IPS DF 19.7 (cell line): ENCODE measurements at places on chromosomes 2 and 18.

GRCh38 chr2:150143087-150143536 lies 344.4 kb downstream of the RND3 start:
- no peak for DNase-seq

- no peak for DNase-seq
Measured at GRCh38 chr2:238701341-238702206, 146.3 kb upstream of the TWIST2 start.

DNA sequence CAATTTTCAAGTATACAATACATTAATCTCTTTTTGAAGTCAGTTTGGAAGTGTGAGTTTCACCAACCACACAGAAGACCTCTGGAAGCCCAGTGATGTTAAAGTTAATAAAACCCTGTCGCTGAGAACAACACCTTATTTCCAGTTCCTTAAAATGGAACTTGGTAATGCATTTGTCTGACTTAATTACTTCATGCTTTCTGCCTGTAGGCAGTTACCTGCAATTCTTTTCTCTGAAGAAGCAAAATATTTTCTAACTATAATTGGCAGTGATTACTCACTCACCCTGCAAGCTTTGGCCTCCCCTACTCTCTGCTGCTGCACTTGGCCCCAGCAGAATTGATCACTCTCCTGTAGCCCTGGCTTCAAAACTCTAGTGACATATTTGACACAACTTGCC lies 81.5 kb downstream of the TXNL1 start:
- DNase-seq, result no peak

GRCh38 chr2:50408936-50409335 lies 623.0 kb downstream of the NRXN1 start:
- no peak for DNase-seq

DNA sequence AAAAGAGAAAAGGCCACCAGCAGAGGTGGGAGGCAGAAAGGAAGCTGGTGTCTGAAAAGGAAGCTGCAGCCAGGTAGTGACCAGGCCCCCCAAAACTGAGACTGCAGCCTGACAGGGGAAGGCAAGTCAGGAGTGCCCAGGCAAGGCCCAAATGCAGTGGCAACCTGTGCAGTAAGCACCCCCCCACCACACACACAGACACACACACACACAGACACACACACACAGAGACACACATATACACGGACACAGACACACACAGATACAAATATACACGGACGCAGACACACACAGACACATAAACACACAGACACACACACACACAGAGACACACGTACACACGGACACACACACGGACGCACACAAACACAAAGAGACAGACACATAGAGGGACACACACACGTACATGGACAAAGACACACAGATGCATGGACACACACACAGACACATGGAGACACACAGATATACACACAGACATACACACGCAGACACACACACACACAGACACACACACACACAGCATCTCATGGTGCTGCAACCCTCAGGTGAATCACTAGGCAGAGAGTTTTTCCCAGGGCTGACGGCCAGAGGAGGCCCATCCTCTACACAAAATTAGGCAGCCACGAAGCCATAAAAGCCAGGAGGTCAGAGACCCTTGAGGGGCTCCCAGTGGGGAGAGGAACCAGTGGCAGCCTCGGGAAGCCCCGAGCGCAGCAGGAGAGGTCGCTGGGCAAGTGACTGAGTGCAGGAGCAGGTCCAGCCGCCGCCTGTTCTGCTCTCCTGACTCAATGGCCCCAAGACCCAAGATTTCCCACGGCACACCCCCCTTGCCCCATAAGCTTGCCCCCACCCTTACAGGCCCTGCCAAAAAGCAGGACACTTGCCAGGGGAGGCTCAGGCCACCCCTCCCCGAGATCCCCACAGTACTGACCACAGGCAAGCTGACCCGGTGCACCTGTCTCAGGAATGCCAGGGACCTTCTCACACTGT lies 6.3 kb downstream of the SDC1 start:
- no peak for DNase-seq

GRCh38 chr2:190062053-190062452 lies 476 bp downstream of the MSTN start:
- DNase-seq, result no peak

GRCh38 chr18:36744261-36744876 lies 84.4 kb downstream of the TPGS2 start:
- DNase-seq, result no peak

GRCh38 chr2:34909992-34910705 lies 1311.0 kb upstream of the FAM98A start:
- DNase-seq, result no peak

DNA sequence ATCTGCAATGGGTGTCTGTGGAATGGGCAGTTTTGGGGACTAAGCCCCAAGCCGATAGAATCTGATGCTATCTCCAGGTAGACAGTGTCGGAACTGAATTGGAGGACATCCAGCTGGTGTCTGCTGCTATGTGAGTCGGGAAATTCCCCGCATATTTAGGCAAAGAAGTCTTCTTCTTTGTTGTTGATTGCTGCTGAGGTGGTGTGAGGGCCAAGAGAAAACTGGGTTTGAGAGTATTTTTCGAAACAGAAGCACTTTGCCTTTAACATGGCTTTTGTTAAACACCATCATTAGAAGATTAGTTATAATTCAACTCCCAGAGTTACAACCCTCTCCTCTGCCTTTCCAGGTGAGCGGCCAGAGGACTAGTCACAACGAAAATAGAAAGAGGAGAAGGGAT lies 49.4 kb upstream of the ACTR3 start:
- no peak for DNase-seq

GRCh38 chr2:77552956-77553355 lies 30.8 kb upstream of the LRRTM4 start:
- no peak for DNase-seq

- DNase-seq, result no peak
Measured at GRCh38 chr2:42392191-42392590, 31.2 kb upstream of the COX7A2L start.

DNA sequence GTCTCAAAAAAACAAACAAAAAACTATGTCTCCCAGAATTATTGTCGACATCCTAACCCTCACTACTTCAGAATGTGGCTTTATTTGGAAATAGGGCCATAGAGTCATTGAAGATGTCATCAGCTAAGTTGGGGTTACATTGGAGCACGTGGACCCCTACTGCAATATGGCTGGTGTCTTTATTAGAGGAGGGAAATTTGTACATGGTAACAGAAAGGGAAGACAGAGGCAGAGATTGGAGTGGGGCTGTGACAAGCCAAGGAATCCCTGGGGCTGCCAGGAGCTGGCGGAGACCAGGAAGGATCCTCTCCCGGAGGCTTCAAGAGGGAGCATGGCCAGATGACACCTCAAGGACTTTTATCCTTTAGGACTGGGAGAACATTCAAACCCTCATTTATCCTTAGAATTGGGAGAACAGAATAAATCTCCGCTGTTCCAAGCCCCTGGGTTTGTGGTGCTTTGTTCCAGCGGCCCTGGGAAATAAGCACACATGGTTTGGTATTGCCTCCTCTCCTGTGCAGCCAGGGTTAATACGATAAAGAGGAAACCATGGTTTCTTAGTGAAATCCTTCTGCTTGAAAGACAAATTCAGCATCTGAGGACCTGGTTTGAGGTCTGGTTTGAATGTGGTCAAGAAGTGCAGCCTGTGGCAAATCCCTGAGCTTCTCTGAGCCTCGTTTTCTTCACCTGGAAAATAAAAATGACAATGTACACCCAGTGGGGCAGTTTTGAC lies 184.7 kb downstream of the MYCN start:
- no peak for DNase-seq

- DNase-seq, result no peak
Measured at GRCh38 chr2:2587354-2587753, 256.3 kb upstream of the MYT1L start.

GRCh38 chr18:26442126-26442525 lies 106.2 kb downstream of the KCTD1 start:
- no peak for DNase-seq

- DNase-seq, result peak; percentile 3
Measured at GRCh38 chr2:10659898-10660568, 29.7 kb downstream of the NOL10 start.

DNA sequence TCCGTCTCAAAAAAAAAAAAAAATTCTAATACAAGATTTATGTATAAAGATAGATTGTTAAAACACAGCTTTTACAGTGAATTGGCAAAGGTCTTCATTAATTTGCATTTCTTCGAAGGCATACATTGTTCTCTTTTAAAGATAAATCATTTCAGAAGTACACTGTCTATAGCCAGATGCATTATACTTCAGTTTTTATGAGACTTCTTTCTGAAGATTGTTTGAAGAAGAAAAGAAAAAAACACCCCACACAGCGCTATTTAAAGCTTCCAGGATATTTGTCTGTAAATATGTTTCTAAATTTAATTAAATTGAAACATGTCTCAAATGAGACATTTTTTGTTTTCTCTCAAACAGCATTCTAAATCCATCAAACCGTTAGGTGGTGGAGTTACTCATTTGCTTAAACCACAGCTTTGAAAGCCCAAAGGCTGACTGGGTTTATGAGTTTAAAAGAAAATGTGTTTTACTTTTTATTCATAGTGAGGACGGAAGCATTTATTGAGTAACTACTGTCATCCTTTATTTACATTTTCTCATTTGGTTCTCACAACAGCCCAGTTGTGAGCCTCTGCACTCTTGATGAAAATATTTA lies 42.4 kb upstream of the C1GALT1C1L start:
- DNase-seq, result no peak

DNA sequence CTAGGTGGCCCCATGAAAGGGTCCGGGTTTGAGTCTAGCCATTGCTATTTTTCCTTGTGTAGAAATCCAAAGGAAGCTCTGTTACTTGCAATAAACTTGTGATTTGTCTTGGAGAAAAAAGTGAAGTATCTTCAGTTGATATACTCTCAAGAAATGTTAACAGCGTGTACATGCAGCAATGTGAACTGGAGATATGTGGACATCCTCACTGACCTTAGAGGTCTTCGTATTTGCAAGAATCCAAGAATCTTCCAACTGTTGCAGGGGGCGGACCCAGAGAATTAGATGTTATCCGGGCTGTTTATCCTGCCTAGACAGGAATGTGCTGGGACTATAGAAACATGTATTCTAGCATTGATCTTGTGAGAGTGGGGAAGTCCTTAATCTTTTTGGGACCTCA lies 187.6 kb downstream of the KCNS3 start:
- DNase-seq, result no peak

- no peak for DNase-seq
Measured at GRCh38 chr18:5891854-5892215, 3.5 kb downstream of the TMEM200C start.

- DNase-seq, result peak; percentile 25
Measured at GRCh38 chr2:28452534-28453081, 43.3 kb upstream of the PLB1 start.

DNA sequence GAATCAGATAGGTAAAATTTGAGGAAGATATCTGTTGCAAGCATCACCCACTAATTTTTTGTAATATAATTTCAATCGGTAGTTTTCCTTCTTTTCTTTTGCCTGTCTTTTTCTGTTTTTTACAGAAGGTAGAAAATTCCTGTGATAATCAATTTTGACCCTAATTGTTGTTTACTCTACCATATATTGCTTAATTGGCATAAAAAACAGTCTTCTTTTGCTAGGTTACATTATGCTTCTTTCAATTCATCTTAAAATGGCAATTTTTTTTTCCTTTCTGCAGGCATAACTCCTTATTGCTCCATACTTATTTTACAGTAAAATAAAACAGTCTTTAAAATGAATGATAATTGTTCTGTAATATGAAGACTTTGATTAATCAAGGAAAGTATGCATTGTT lies 286.2 kb upstream of the LRP1B start:
- DNase-seq, result no peak

DNA sequence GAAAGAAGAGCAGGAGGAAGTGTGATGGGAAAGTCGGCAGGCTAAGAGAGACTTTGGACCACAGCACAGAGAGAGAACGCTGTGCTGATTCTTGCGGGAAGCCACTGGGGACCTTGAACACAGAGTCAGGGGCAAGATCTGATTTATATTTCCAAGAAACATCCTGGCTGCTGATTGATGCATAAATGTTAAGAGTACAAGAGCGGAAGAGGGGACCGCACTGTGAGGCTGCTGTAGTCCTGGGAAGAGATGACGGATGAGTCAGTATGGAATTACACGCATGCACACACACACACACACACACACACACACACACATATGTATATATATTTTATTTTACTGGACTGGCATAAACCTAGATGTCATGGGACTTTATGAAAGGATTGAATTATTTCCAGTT lies 865.6 kb upstream of the ID2 start:
- no peak for DNase-seq

- no peak for DNase-seq
Measured at GRCh38 chr18:35268821-35269220, 21.2 kb downstream of the ZSCAN30 start.

DNA sequence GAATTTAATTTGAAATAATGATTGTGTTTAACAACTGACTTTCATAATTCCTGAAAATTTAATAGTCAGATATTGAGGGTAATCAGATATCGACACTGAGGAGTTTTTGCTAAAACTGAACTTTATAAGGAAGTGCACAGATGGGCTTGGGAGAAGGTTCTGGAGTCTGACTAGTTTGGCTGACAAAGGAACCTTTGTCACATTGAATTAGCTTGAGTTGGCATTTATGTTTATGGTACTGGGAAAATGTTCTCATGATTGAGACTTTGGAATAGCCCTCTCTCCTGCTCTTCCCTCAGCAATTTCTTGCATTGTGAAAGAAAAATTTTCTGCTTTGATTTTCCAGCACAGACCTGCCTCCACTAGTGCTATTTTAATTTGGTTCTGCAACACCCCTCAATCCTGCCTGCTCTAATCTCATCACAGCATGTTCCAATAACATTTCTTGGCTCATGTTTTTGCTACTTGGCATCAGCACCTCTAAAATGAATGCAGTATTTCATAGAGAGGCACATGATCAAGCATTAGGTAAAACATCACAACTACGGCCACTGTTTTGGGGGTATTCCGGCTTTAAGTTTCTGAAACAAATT lies 133.9 kb upstream of the FSHR start:
- no peak for DNase-seq

- no peak for DNase-seq
Measured at GRCh38 chr2:71545572-71546274, 92.4 kb downstream of the DYSF start.

DNA sequence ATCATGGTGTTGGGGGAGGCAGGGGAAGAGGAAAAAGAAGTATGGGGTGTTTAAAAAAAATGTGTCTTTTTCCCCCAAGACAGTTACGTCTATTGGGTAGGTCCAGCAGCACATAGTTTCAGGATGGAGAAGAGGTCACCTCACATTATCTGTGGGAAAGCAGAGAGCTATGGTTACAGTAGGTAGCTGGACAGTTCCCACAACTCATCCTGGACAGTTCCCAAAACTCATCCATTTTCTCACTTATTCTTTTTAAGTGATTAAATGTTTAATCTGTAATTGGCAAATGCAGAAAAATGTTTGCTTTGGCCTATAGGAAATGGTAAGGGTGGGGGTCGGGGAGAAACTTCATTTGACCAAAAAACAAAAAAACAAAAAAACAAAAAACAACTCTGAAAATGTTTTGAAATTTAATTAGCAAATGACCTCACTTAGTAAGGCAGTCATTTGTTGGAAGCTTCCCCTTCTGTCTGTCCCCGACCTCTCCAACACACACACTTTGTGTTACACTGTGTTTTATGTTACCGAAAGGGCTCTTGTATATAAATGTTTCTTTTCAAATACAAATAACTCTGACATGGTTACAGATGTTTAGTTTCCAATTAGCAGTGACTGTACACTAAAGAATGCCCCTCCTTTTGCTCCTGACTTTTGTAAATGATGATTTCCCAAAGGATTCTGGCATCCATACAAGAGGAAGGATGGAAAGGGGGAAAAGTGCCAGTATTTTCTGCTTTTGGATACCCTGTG lies 173.3 kb upstream of the ZFP36L2 start:
- DNase-seq, result no peak
